ENCODE measurements at places on chromosomes 6 and 20.

DNA sequence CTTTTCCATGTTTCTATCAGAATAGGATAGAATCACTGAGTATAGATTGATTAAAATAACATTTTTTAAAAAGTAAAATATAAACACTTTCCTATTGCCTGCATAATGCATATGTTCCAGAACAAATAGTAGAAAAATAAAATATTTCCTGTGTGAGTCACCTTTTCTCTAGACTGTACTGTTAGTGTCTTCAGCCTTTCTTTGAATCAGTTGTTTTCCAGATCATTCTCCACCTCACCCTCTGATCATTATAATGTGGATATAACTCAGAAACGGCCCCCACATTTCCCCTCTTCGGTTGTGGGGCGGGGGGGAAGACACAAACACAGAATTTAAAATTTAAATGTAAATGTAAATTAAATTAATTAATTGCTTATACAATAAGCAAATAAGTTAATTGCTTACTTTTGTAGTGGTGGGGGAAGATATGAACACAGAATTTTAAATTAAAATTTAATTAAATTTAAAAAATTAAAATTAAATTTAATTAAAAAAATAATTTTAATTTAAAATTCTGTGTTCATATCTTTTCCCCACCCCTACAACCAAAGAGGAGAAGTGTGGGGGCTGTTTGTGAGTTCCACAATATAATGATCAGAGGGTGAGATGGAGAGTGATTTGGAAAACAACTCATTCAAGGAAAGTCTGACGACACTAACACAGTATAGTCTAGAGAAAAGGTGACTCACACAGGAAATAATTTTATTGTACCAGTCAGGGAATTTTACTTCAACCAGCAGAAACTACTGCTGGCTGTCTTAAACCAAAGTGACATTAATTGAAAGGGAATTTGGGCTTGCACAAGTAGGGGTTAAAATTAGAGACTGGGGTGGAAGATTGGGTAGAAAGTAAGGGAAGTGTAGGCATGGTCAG, 37.1 kb upstream of the PROKR2 start:
- peak; percentile 19 for DNase-seq

GRCh38 chr20:17843246-17844132, 125.1 kb downstream of the SNX5 start:
- DNase-seq: peak; percentile 90

DNA sequence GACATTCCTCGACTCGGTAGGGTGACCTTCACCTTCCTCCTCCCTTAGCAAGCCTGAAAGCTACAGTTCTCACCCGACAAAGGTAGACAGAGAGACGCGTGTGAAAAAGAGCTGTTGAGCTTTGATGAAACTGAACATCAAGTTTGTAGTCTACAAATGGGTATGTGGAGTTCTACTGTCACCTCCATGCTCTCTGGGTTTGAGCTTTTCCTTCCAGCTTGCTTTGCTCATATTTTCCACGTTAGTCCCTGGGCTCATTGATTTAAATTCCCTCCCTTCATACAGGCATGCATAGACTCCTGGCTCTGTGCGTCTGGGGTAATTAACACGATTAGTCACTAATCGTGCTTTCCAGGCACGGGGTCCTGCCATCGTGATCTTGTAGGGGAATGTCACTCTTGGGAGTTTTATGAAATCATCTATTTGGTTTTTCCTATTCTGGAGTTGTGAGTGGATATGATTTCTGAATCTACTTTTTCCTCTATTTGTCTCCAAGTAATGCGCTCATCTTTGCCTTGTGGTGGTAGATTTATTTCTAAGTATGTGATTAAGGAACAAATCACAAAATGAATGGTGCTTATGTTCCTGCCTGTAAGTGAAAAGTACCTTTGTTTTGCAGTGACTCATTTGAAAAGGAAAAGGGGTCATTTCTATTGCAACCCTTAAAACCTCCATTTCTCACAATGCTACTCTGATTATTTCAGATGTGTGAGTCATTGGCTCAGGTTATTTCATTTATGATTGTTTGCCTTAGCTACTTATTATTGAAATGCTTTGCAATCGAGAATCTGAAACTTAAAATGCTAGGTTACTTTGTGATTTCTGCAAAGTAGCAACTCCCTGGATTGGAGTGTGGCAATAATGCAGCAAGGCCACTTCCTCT, 154.6 kb downstream of the ZDHHC14 start:
- DNase-seq: peak; percentile 26

- DNase-seq: no peak
Measured at GRCh38 chr20:5718896-5719595, 31.2 kb upstream of the SHLD1 start.

GRCh38 chr6:42104804-42105125, 37.7 kb downstream of the C6orf132 start:
- no peak for DNase-seq

DNA sequence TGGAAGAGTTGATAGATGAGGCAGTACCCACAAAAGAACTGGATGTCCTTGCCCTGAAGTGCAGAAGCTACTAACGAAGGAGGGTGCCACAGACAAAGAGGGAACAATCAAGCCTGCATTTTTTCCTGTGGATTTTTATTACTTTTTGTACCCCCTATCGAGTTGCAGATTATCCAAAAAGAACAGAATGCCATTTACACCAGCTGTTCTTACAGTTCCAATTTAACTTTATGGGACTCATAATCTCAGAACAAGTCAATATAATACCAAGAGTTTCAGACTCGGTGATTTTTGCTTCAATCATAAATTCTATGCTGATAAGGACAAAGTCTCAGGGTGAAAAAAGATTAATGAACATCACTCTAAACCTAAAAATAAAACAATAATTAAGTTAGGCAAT, 4.0 kb upstream of the CNKSR3 start:
- DNase-seq: no peak

- no peak for DNase-seq
Measured at GRCh38 chr6:132107896-132108295, 156.7 kb upstream of the CCN2 start.

GRCh38 chr20:24497851-24498250, 28.4 kb downstream of the SYNDIG1 start:
- no peak for DNase-seq

GRCh38 chr6:30837870-30838269, 46.4 kb upstream of the DDR1 start:
- DNase-seq: no peak

- no peak for DNase-seq
Measured at GRCh38 chr6:108915258-108915657, 67.0 kb downstream of the ARMC2 start.

DNA sequence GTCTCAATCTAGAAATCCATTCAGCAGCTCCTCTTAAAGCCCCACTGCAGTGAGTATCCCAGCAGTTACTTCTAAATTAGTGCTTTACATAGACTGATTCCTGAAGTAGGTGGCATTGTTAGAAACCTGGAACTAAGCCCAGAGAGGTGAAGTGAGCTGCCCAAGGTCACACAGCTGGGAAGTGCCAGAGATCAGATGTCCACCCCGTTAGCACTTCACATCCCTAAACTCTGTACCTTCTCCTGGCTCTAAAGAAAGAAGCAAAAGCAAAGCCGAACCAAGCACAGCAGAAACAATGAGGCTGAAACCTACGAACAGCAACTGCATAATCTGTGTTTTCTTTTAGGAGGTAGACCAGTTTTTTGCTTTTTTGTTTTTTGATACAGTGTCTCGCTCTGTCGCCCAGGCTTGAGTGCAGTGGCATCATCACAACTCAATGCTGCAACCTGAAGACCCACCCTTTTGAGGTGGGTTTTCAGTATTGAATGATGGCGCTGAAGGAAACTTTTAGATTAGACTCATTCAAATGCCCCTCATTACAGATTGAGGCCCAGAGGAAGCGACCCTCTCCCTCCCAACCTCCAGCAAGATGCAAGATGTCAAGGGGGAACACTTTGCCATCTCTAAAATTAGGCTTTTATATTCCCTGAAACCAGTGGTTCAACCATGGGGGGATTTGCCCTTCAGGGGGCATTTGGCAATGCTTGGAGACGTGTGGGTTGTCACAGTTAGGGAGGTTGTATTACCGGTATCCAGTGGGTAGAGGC, 3.2 kb upstream of the ZMYND8 start:
- no peak for DNase-seq

- DNase-seq: peak; percentile 68
Measured at GRCh38 chr6:166078294-166078693, 89.4 kb downstream of the TBXT start.

GRCh38 chr6:107543088-107543487, 53.2 kb downstream of the SOBP start:
- DNase-seq: no peak

- DNase-seq: no peak
Measured at GRCh38 chr6:68256391-68256790, 378.7 kb upstream of the ADGRB3 start.

DNA sequence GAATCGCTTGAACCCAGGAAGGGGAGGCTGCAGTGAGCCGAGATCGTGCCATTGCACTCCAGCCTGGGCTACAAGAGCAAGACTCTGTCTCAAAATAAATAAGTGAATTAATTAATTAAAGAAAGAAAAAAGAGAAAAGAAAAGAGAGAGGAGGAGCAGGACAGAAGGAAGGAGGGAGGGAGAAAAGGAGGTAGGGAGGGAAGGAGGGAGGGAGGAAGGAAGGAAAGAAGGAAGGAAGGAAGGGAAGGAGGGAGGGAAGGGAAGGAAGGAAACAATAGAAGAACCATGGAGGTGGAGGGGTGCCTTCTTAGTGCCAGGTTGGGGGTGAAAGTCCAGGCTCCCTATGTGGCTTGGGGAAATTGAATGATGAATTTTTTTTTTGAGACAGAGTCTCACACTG, 6.5 kb upstream of the AHCY start:
- DNase-seq: no peak

DNA sequence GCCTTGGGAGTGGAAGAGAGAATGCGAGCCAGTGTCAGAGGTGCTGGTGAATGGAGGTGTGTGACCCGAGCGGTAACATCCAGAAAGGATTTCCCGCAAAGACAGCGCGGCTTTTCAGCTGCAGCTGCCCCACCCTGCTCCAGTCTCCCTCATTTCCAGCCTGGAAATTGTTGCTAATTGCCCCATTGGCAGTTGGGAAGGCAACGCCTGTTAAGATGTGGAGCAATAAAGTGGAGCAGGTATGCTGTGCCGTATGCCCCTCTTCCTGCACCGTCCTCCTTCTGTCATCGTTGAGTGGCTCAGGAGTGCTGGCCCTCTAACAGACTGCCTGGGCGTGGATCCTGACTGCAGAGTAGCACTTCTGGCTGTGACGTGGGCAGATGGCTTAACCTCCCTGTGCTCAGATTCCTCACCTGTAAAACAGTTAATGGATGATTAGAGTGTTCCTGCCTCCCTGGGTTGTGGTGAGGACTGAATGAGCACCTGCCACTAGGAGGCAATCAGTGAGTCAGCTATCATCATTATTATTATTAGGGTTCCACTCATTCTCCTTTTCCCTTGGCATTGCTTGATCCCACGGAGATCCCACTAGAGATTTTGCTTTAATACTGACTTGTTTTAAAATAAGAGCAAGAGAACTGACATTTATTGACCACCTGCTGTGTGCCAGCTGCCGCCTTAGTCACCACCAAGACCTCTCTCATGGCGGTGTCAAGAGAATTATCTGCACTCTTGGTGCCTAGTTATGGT, 11.7 kb downstream of the ARFGEF2 start:
- no peak for DNase-seq

DNA sequence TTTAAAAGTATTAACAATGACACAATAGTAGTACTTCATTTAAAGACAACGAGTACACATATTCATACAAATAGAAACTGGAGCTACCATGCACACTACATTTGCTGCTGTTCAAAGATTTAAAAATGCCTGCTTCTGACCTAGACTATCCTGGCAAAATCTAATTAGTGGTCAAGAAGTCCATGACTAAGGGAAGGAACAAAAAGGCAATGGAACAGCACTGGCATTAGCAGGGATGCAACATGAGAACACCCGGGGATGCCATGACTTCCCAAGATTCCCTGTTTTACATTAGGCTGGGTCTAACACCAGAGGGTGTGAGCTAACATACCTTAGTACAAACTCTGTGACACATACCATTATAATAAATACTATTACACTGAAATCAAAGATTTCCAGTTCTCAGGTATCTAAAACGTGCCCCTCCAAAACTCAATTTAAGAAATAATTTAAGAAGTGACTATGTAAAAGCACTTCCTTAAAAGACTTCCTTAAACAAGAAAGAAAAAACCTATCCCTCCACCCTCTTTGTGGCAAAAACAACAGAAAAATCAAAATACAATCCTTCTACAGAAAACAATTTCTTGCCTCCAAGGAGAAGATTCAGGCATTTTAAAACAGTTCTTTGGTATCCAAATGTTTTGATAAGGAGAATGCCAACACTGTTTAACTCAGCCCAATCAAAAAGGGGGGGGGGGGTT, 25.5 kb downstream of the CHD6 start:
- no peak for DNase-seq

DNA sequence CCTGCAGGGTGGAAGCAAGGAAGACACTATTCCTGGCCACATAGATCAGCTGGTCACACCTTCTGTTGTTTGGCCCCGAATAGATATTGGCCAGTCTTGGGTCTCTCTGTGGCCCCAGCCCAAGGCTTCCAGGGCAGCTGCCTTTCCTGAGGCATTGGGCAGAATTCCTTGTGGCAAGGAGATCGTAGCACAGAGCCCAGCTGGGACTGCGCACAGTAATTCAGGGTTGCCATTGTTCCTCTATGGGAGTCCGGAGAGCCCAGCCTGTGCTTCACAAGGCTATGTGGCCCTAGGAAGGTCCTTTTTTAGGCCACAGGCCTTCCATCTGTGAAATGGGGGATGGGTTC, 6.9 kb downstream of the SGK2 start:
- no peak for DNase-seq

DNA sequence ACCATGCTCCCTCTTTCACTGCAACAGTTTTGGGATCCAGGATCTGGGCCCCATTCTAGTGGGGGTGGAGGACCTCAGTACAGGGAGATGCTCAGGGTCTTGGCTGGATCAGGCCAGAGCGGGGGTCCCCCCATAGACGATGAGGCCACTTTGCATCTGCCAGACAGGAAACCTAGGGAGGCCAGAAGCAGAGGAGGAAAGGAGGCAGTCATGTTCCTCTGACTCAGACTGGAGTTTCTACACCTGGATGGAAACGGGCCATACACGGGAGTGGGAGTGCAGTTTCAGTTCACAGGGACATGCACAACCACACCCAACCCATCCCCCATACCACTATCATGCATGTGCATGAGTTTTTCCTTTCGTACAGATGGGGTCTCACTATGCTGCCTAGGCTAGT, 3.6 kb upstream of the EMILIN3 start:
- DNase-seq: no peak

- DNase-seq: no peak
Measured at GRCh38 chr20:60034231-60035110, 76.2 kb downstream of the CDH26 start.

DNA sequence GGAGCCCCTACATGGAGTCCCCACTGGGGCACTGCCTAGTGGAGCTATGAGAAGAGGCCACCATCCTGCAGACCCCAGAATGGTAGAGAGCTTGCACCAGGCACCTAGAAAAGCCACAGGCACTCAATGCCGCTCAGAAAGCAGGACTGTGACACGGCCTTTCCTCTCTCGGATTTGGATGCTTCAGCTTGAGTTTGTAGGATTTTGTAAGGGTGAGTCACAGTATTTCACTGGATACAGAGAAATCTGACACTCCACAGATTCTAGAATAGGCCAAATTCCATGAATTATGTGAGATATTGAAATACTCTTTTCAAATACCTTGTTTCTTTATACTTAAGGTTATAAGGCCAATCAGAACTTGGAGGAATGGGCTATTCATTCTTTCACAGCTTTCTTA, 424.5 kb downstream of the HTR1B start:
- DNase-seq: peak; percentile 32

All from GM04503 (cell line).